ENCODE measurements at places on chromosomes 1 and 21. TPM values are rescaled to one million over a fixed set of nuclear protein-coding genes. Genes with fewer than 3 reads are reported as not detected.
A peak's percentile ranks its signal among the peaks of the same experiment; 100 is the strongest.

GRCh38 chr1:24337455-24337854, 18.3 kb downstream of the GRHL3 start:
- H3K27ac ChIP-seq = no peak overlapping the region
- DNase-seq = peak; percentile 47
- H3K27me3 ChIP-seq = no peaks in the 10 kb centered on the region
- H3K36me3 ChIP-seq = no peaks in the 10 kb centered on the region
- no peaks in the 10 kb centered on the region for H3K4me1 ChIP-seq

- no peak overlapping the region for H3K27ac ChIP-seq
- H3K4me1 ChIP-seq = no peaks in the 10 kb centered on the region
- H3K27me3 ChIP-seq = no peaks in the 10 kb centered on the region
- DNase-seq = no peak
Measured at GRCh38 chr1:177780096-177780700, 189.7 kb downstream of the SEC16B start.

DNA sequence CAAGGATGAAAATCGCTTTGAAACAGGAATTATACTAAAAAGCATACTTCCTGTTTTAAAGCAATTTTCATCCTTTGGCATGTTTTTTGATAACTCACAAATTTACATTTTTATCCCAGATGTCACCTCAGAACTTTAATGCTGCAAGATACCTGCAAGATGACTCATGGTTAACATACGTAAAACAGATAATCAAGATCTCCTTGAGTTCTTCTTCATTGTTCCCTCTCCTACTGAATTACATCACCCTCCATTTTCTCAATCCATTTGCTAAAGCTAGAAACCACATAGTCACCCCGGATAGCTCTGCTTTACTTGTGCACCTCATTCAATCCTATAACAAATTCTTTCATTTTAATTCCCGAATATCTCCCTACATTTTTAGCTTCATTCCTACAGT, 1114.2 kb downstream of the PLA2G4A start:
- no peak for DNase-seq
- H3K36me3 ChIP-seq = no peaks in the 10 kb centered on the region
- H3K27me3 ChIP-seq = no peaks in the 10 kb centered on the region
- no peak overlapping the region for H3K27ac ChIP-seq

DNA sequence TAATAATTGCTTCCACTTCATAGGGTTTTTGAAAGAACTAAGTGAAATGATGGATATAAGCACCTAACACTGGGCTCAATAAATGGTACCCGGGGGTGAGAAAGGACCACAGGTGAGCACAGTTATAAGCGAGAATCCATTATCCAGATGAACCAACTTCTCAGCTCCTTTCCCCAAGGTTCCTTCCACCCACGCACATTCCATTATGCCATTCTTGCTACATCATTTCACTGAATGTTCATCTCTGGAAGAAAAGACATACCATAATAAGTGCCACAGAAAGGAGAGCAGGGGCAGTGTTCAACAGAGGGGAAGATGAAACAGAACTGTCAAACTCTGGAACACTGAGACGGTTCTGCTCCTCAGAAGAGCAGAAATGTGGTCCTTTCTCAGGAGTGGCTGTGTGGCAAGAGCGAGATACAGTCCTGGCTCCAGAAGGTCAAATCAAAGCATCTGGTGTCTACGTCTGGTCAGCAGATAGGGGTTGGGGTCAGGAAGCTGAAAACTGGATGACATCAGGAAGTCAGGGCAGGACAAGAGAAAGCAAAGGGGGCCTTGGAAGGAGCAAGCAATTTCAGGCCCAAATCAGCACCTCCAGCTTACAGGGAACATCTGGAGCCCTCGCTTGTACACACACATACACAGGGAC, 255.4 kb upstream of the TMEM51 start:
- no peak overlapping the region for H3K4me3 ChIP-seq
- H3K4me1 ChIP-seq = peaks cover 8% of the 10 kb centered on the region
- H3K27me3 ChIP-seq = no peaks in the 10 kb centered on the region
- H3K27ac ChIP-seq = no peak overlapping the region

DNA sequence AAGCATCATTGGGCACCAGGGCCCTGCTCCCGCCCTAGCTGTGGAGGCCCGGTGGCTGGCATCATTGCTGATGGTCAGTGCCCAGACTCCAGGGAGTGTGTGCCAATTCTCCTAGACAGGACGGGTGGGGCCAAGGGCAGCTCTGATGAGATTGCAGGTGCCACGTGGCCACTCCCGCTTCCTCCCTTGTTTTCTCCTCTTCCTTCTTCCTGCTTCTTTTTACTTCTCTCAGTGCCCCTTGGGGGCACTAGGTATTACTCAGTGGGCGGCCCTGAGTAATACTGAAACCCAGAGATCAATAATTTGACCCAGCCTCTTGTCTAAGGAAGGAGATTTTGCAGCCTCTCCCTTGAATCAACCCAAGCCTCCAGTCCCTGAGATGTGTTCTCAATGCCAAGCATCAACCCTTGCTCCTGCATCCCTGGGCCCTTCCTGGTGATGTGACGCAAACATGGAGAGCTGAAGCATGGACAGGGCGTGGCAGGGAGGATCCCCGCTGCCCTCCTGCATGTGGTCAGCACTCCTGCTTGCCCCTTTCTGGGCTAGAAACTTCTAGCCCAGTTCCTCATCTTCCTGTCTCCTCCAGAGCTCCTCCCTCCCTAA, 32.4 kb downstream of the CDK18 start:
- peak; percentile 34 for DNase-seq
- no peak overlapping the region for H3K4me3 ChIP-seq
- H3K27ac ChIP-seq = no peak overlapping the region
- H3K36me3 ChIP-seq = no peaks in the 10 kb centered on the region
- H3K4me1 ChIP-seq = no peaks in the 10 kb centered on the region

- no peaks in the 10 kb centered on the region for H3K27me3 ChIP-seq
- H3K4me3 ChIP-seq = no peak overlapping the region
- no peaks in the 10 kb centered on the region for H3K4me1 ChIP-seq
- H3K27ac ChIP-seq = no peak overlapping the region
Measured at GRCh38 chr1:243508303-243508713, 252.5 kb downstream of the SDCCAG8 start.

DNA sequence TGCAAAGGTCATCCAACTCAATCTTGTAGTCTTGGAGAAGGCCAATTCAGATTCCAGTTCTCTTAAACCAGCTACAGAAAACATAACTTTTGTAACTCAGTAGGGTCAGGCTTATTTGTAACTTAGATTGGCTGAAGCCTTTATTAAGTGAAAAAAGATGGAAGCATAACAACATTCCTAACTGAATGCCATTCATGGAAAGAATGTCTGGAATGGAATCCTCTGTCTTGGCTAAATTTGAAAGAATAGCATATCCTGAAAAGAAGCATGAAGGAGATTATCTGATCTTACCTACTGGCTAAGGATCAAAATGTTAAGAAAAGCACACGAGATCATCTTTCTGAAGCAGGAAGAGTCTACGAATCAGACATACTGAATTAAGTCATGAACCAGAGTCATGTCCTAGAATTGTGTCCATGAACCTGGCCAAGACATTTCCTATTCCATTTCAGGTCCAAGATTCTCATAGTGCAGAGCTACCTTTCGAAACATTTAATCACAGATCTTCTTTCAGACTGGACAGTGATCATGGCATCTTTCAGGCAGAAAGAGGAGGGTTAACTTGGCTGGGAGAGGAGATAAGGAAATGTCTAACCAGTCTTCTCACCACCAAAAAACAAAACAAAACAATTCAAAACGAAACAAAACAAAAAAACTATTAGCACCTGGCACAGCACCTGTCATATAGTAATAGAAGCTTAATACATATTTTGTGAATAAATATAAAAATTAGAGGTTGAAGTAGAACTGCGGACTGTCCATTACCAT, 75.6 kb downstream of the XCL2 start:
- H3K36me3 ChIP-seq = no peaks in the 10 kb centered on the region
- DNase-seq = no peak
- H3K4me3 ChIP-seq = no peak overlapping the region
- H3K4me1 ChIP-seq = peaks cover 5% of the 10 kb centered on the region
- H3K27me3 ChIP-seq = no peaks in the 10 kb centered on the region
- H3K27ac ChIP-seq = no peak overlapping the region

- no peaks in the 10 kb centered on the region for H3K27me3 ChIP-seq
- H3K27ac ChIP-seq = no peak overlapping the region
- H3K36me3 ChIP-seq = no peaks in the 10 kb centered on the region
- DNase-seq = no peak
- no peak overlapping the region for H3K4me3 ChIP-seq
Measured at GRCh38 chr1:212124690-212125582, 89.4 kb downstream of the DTL start.

GRCh38 chr1:98919211-98919610, 85.5 kb downstream of the PLPPR5 start:
- no peak for DNase-seq
- no peak overlapping the region for H3K4me3 ChIP-seq
- no peaks in the 10 kb centered on the region for H3K4me1 ChIP-seq
- H3K27ac ChIP-seq = no peak overlapping the region

- no peaks in the 10 kb centered on the region for H3K4me1 ChIP-seq
- H3K36me3 ChIP-seq = no peaks in the 10 kb centered on the region
- no peak within 1 kb of the TSS for H3K27ac ChIP-seq
- DNase-seq = no peak
Measured at GRCh38 chr21:44681861-44682579, at the start of gene KRTAP12-1. Gene KRTAP12-1 (minus strand): TSS chr21:44682163. CDS start chr21:44682123, 40 bp downstream.

DNA sequence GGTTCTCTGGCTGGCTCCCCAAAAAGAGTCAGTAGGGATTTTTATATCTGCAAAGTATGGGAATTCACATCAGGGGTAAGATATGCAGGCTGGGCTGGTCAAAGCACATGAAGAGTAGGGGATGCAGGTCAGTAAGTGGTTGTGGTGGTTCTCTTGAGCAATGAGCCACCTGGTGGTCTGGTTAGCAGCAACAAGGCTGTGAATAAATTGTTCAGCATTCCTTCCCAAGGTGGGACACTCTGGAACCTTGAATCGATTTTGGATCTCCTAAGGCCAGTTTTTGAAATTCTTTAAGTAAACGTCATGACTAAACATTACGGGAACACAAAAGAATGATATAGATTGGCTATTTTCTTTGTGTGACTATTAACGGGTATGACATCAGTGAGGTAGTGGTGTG, 563.0 kb upstream of the NEGR1 start:
- H3K27ac ChIP-seq = no peak overlapping the region
- no peak overlapping the region for H3K4me3 ChIP-seq
- DNase-seq = no peak
- H3K27me3 ChIP-seq = no peaks in the 10 kb centered on the region
- H3K36me3 ChIP-seq = no peaks in the 10 kb centered on the region

DNA sequence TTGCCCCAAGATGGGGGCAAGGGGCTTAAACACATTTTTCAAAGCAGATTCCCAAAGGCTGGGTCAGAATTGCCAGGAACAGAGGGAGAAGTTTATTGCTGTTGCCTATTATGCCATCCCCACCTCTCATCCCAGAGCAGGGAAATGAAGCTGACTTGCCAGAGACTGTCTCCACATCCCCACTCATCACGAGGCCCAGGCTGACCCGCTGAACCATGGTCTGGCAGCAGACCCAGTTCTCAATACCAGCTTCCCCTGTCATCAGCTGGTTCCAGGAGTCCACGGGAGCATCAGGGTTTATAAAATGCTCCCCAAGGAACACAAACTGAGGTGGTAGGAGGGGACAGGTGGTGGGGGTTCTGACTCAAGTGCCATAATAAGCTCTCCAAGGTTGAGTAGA, 605.9 kb downstream of the NPHP4 start:
- no peak overlapping the region for H3K4me3 ChIP-seq
- no peaks in the 10 kb centered on the region for H3K4me1 ChIP-seq
- no peak for DNase-seq

- no peaks in the 10 kb centered on the region for H3K4me1 ChIP-seq
- no peaks in the 10 kb centered on the region for H3K27me3 ChIP-seq
- no peak overlapping the region for H3K27ac ChIP-seq
- peak; percentile 11 for DNase-seq
Measured at GRCh38 chr1:237901299-237901934, 10.7 kb upstream of the ZP4 start.

DNA sequence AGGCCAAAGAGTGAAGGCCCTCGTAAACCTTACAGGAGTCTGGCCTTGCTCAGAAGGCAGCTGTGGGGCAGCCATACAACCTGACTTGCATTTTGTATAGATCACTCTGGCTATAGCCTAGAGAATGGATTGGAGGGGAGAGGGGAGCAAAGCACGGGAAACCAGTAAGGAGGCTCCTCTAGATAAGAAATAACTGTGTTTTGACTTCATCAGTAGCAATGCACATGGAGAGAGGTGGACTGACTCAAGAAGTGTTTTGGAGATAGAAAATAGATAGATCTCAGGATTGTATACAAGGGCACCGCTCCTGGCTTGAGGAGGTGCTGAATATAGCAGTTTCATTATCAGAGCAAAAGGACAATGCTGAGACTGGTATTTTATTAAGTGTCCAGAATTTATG, 26.5 kb downstream of the ELAPOR1 start:
- H3K4me1 ChIP-seq = peaks cover 10% of the 10 kb centered on the region
- H3K4me3 ChIP-seq = no peak overlapping the region
- no peak overlapping the region for H3K27ac ChIP-seq
- H3K27me3 ChIP-seq = no peaks in the 10 kb centered on the region

DNA sequence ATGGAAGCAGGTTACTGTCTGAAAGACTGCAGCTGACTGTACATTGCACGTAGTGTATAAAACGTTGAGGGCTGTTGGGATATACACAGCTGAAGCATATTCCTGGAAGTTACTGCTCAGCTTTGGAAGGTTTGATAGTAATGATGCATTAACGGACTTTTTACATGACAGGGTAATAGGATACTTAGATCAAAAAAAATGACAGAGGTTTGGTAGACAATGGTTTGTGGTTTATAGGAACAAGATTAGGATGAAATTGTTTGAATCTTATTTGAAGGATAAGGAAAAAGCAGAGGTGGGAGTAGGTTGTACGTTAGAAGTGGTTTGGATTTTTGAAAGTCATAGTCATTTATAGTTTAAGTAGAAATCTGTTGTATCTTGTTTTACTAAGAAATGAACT, 33.0 kb downstream of the ADGRL2 start:
- H3K4me1 ChIP-seq = peaks cover 5% of the 10 kb centered on the region
- no peak for DNase-seq
- no peak overlapping the region for H3K4me3 ChIP-seq

DNA sequence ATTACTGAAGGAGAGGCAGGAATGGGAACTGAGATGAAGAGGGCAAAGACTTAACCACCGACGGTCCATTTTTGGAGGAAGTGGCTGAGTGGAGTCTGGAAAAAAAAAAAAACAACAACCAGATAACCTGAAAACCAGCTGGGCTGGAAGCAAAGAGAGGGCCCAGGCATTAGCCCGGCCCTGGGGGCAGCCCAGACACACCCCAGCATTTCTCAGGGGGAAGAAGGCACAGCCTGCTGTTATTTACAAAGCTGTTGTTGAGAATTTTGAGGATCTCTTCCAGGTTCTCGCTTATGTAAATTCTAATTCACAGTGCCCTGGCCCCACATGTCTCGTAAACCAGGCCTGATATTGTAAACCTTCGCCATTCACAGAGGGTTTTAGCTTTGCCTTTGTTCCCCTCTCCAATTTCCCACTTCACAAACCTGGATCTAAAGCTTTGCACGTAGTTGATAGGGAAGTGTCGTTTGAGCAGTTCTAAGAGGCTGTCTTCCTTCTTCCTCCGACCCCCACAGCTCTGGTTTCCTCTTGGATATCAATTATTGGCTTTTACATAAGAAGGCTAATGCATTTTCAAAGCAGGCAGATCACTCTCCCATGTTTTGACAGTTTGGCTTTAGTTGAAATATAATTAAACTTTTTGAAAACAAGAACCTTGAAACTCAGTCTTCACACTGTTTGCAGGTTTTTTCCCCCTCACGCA, 161.8 kb upstream of the IRF2BP2 start:
- H3K4me1 ChIP-seq = peaks cover 14% of the 10 kb centered on the region
- H3K4me3 ChIP-seq = no peak overlapping the region
- H3K27me3 ChIP-seq = no peaks in the 10 kb centered on the region
- H3K27ac ChIP-seq = peak overlapping the region; percentile 22

The CFHR3 gene
- not detected for polyA plus RNA-seq

Measured in kidney (tissue), 22 donors.